Ascending aorta (tissue), 2 donors: ENCODE measurements at places on chromosomes 2 and 18.

DNA sequence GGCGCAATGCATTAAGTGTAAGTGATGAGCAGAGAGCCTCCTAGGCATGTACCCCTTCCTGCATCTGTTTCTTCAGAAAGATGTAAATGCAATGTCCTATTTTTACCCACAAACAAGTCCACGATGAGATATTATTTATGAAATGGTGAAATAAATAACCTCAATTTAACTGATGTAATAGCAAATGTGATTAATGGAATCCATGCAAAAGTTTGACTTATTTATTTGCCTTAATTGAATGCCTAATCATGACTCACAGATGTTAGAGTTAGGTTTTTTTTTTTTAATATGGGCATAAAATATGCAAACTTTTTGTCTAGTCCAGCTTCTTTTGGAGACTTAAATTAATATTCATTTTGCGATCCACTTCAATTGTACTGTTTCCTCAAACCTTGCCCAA, 67.7 kb upstream of the ITGA4 start:
- DNase-seq, result no peak

- no peak for DNase-seq
These were observed 204.8 kb upstream of the KYNU start for GRCh38 chr2:142672698-142673097.

- DNase-seq, result no peak
These were observed 30.0 kb downstream of the MEMO1 start for GRCh38 chr2:31980674-31981356.

- DNase-seq, result no peak
These were observed 603.3 kb downstream of the TDRD15 start for GRCh38 chr2:21727101-21727500.

- no peak for DNase-seq
These were observed 365.1 kb upstream of the ETAA1 start for GRCh38 chr2:67032076-67032475.

GRCh38 chr2:96463119-96463518, 42.0 kb downstream of the NEURL3 start:
- DNase-seq, result no peak

DNA sequence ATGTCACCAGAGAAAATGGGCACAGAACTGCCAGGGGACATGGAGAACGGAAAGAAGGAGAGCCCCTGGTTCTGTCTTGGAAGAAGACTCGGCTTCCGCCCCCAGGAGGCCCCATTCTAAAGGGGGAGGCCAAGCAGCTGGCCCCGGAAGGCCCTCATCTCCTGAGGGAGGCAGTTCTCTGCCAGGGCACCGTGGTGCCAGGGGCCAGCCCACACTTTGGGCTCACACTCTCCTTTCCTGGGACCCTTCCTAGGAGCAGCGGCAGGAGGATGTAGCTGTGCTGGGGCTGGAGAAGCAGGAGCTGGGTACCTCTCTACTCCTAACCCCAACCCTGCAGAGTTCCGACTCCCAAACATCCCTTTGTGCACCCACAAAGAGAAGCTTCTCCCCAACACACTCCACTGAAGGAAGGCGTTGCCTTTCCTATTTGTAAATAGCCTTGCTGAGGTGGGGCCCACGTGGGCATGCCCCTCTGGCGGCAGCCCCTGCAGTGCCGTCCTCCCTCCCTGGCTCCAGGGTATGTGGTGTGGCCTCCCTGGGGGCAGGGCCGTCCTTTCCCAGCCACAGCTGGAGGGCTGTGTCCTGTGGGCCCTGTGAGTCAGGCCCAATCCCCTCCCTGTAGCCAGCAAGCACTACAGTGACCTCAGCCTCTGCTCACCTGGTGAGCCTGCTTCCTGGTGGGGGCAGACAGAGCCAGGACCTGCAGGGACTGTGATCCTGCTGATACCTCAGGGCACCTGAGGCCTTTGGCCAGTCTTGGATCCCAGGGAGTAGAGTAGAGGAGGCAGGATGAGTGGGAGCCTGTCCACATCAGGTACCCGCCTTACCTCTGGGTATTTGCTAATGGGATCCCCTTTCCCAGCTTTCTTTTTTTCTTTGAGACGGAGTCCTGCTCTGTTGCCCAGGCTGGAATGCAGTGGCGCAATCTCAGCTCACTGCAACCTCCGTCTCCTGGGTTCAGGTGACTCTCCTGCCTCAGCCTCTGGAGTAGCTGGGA, 26.6 kb downstream of the ZFP36L2 start:
- DNase-seq, result no peak

DNA sequence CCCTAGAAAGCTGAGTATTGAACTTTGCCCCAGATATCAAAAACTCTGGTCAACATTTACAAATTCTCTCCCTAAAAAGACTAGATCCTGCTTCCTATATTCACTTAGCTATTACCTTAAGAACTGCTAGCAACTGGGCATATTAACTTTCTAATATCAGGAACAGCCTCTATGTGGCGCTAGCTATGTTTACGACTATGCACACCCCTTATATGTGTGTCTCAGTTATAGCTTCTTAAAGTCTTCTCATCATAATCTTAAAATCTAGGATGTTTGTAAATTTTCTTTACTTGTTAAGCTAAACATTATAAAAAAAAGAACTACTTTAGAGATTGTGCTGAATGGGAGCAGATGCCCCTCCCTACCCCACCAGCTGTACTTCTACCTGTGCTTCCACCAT, 1.7 kb upstream of the STAMBP start:
- DNase-seq, result no peak
